ENCODE measurements at places on chromosomes 5 and 9. TPM values are rescaled to one million over a fixed set of nuclear protein-coding genes. Genes with fewer than 3 reads are reported as not detected.

The PDLIM7 gene
- total RNA-seq, result 41.7 TPM

GRCh38 chr9:127905004-127905728, 5.8 kb upstream of the ST6GALNAC6 start:
- peak overlapping the region; percentile 73 for H3K27ac ChIP-seq
- peaks cover 44% of the 10 kb centered on the region for H3K4me1 ChIP-seq

DNA sequence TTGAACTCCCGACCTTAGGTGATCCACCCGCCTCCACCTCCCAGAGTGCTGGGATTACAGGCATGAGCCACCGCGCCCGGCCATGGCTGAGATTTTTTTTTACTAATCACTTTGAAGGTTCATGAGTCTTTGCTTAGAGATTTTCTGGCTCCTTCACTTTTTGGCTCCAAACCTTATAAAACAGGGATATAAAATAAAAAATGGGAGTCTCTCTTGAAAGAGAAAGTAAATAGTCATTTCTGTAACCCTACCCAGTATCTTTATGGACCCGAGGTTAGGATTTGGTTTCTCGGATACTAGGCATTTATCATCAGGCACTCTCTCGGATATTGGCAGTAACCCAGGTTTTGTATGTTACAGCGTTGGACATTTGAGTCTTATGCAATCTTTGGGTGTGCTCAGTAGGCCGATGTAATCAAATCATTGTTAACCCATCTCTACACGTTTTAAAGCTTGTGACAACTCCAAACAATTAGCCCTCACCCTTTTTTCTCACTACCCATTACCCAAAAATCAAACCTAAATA, 25.3 kb downstream of the STXBP1 start:
- no peaks in the 10 kb centered on the region for H3K27me3 ChIP-seq
- peak overlapping the region; percentile 47 for H3K27ac ChIP-seq
- DNase-seq, result peak; percentile 73
- no peak overlapping the region for H3K4me3 ChIP-seq
- H3K4me1 ChIP-seq, result peaks cover 11% of the 10 kb centered on the region

DNA sequence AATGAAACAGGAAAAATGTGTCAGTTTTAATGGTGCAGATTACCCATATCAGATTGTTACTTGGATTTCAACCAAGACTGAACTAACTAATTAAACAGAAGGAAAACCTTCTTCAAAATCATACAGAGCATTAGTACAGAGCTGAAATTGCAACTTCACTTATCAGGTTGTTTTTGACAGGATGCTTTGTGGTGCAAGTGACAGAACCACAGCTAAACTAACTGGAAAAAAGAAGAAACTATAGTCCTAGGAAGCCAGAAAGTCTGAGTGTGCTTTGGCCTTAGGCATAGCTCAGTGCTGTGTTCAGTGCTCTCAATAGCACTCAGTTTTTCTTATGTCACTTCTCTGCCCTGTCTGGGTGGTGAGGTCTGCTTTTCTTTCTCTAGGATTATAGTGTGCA, 267.4 kb downstream of the CHSY3 start:
- no peaks in the 10 kb centered on the region for H3K36me3 ChIP-seq
- DNase-seq, result no peak
- no peaks in the 10 kb centered on the region for H3K4me1 ChIP-seq
- H3K4me3 ChIP-seq, result no peak overlapping the region
- H3K27ac ChIP-seq, result no peak overlapping the region

GRCh38 chr9:92980085-92980745, 32.9 kb downstream of the FGD3 start:
- no peaks in the 10 kb centered on the region for H3K4me1 ChIP-seq
- H3K27me3 ChIP-seq, result no peaks in the 10 kb centered on the region
- no peak overlapping the region for H3K4me3 ChIP-seq
- no peak overlapping the region for H3K27ac ChIP-seq

GRCh38 chr5:31218978-31219377, 25.5 kb downstream of the CDH6 start:
- DNase-seq, result no peak
- H3K27me3 ChIP-seq, result no peaks in the 10 kb centered on the region
- no peaks in the 10 kb centered on the region for H3K4me1 ChIP-seq
- H3K27ac ChIP-seq, result no peak overlapping the region
- H3K36me3 ChIP-seq, result no peaks in the 10 kb centered on the region

- no peak overlapping the region for H3K4me3 ChIP-seq
Measured at GRCh38 chr9:109989296-109989695, 209.3 kb downstream of the PALM2AKAP2 start.

The NUTM2F gene
- not detected for total RNA-seq

DNA sequence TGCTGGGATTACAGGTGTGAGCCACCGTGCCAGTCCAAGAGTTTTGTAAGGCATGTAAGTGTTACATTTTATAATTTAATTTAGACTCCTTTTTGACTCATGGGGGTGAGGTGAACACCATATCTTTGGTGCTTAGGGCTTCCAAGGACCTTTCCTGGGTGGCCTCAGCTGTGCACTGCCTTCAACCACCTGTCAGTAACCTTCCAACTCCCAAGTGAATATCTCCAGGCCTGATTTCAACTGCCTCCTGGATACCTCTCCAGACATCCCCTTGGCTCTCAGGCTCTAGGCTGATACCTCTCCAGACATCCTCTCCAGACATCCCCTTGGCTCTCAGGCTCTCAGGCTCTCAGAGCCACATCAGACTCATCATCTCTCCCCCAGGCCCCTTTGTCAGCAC, 30.9 kb upstream of the TTLL11 start:
- H3K4me3 ChIP-seq, result no peak overlapping the region
- no peaks in the 10 kb centered on the region for H3K4me1 ChIP-seq
- H3K27ac ChIP-seq, result no peak overlapping the region
- H3K36me3 ChIP-seq, result no peaks in the 10 kb centered on the region
- peaks cover 11% of the 10 kb centered on the region for H3K27me3 ChIP-seq
- no peak for DNase-seq

- H3K36me3 ChIP-seq, result no peaks in the 10 kb centered on the region
- no peaks in the 10 kb centered on the region for H3K27me3 ChIP-seq
- no peak for DNase-seq
- no peak overlapping the region for H3K4me3 ChIP-seq
Measured at GRCh38 chr5:170333161-170333910, 35.8 kb upstream of the LCP2 start.

DNA sequence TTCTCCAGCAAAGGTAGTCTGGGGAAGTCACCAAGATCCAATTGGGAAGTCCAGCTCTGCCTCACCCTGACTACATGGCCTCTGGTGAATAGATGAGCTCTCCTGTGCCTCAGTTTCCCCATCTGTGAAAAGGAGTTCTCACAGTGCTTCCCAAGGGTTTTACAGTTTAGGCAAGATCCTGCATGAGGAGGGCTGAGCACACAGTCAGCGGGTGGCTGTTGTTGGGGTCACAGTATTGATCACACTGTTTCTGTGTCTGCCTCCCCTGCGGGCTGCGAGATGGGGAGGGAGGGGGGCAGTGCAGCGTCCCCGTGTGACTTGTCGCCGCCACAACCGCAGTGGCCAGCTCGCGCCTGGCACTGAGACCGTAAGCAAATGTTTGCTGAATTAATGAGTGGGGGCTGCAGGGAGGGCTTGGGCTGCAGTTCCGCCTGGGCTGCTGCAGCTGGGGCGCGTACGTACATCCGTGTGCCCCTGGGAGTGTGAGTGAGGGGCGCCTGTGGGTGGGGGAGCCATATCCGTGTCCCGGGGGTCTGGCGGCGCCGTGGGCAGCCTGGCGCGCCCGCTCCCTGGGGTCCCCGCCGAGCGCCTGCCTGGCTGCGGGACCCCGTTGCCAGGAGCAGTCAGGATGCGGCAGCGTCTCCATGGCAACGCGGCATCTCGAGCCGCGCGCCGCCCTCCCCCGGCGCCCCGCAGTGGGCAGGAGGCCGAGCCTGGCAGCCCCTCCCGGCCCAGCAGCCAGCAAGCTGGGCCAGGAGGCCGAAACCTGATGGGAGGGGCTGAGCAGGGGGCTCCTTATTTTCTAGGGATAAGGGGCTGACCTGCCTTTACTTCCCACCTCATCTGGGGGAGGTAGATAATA, 31.4 kb upstream of the PSD2 start:
- no peaks in the 10 kb centered on the region for H3K36me3 ChIP-seq
- no peak overlapping the region for H3K4me3 ChIP-seq
- DNase-seq, result no peak
- H3K4me1 ChIP-seq, result peaks cover 6% of the 10 kb centered on the region
- H3K27ac ChIP-seq, result no peak overlapping the region

GRCh38 chr5:54676481-54677340, 159.2 kb downstream of the SNX18 start:
- H3K36me3 ChIP-seq, result no peaks in the 10 kb centered on the region
- no peak overlapping the region for H3K27ac ChIP-seq
- no peaks in the 10 kb centered on the region for H3K27me3 ChIP-seq
- no peak overlapping the region for H3K4me3 ChIP-seq
- DNase-seq, result no peak

DNA sequence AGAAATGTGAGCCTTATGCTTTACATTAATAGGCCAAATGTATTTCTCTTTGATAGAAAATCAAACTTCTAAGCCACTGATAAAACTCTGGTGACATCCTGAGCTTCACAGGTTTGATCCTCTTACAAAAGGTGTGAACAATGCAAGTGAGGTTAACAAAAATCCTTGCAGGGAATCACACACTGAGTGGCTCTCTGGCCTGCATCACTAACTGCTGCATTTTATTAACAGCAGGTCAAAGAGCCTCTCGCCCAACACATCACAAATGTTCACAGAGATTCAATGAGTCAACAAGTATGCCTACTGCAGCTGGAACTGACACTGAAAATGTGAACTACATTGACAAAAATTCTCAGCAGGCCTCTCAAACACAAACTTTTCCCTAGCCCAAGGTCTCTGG, 122.3 kb downstream of the SEMA5A start:
- H3K4me3 ChIP-seq, result no peak overlapping the region
- DNase-seq, result no peak
- H3K4me1 ChIP-seq, result peaks cover 5% of the 10 kb centered on the region
- H3K27me3 ChIP-seq, result no peaks in the 10 kb centered on the region
- H3K27ac ChIP-seq, result no peak overlapping the region

DNA sequence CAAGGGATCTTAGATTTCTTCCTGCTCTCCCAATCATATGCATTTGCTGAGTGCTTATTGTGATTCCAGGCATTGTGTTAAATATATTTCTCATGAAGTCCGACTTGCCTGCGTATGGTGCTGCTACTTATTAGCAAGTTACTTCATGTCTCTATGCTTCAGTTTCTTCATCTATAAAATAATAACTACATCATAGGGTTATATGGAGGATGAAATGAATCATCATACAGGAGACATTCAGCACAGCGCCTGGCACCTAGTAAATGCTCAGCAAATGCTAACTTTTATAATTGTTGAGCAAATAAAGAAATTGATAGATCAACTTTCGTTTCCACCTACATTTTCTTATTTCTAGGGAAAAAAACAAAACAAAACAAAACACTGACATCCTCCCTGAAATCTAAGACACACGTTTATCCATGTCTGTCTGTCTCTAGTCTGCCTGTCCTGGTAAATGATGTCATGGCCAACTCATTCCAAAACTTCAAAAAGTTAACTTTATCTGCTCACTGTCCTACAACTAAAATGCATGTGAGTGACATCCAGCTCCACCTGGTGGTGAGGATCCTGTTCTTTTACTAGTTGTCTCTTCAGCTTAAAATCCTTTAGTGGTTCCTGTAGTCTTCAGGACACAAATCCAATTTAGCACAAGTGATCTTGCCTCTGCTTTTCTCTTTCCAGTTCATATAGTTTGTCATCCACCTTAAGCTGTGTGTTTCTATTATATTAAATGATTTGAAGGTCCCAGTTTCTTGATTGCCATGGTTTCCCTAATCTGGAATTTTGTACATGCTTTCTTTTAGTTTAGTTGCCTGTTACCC, 27.7 kb downstream of the PPP3R2 start:
- no peaks in the 10 kb centered on the region for H3K27me3 ChIP-seq
- peaks cover 14% of the 10 kb centered on the region for H3K36me3 ChIP-seq
- H3K4me3 ChIP-seq, result no peak overlapping the region
- H3K4me1 ChIP-seq, result no peaks in the 10 kb centered on the region
- peak; percentile 9 for DNase-seq

GRCh38 chr5:141349917-141350619, at the start of gene PCDHGB1:
Gene PCDHGB1 (plus strand): TSS chr5:141350099. CDS start chr5:141350261, 162 bp downstream.
- DNase-seq, result no peak
- no peaks in the 10 kb centered on the region for H3K27me3 ChIP-seq
- no peaks in the 10 kb centered on the region for H3K36me3 ChIP-seq
- no peaks in the 10 kb centered on the region for H3K4me1 ChIP-seq
- no peak within 1 kb of the TSS for H3K4me3 ChIP-seq

- peak overlapping the region; percentile 23 for H3K27ac ChIP-seq
- H3K27me3 ChIP-seq, result no peaks in the 10 kb centered on the region
- no peaks in the 10 kb centered on the region for H3K36me3 ChIP-seq
Measured at GRCh38 chr5:115450741-115451140, 93.8 kb downstream of the FEM1C start.

DNA sequence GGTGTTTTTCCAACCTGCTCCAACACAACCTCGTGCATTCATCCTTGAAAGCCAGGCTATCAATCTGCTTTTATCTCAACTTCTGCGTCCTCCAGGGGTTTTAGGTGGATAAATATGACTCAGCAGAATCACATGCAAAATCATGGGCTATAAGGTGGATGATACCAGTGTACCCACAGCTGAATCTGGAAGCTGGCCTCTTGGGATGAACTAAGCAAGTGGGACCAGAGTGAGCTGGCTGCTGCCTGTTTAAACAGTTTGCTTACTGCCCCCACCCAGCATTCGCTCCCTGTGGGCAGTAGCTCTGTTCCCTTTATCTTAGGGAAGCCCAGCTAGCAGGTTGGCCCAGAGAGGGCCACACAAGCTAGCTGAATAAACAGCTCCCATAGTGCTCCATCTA, 194.0 kb downstream of the CRB2 start:
- peak overlapping the region; percentile 48 for H3K27ac ChIP-seq
- no peak overlapping the region for H3K4me3 ChIP-seq
- no peaks in the 10 kb centered on the region for H3K27me3 ChIP-seq
